MCF 10A (cell line): ENCODE measurements at places on chromosomes 2 and 18. TPM values are rescaled to one million over a fixed set of nuclear protein-coding genes. Genes with fewer than 3 reads are reported as not detected.

C2orf72 gene
- total RNA-seq, result not detected in 2 replicates

COLEC12 gene
- 0.05 TPM in 1 of 2 replicates, not detected in the other for total RNA-seq

TEX44 gene
- total RNA-seq, result not detected in 2 replicates

CDK15 gene
- total RNA-seq, result not detected in 2 replicates

RBMS1 gene
- 65.4 and 66.8 TPM in 2 replicates for total RNA-seq

RAD51AP2 gene
- 0.10 and 0.14 TPM in 2 replicates for total RNA-seq

GKN2 gene
- total RNA-seq, result not detected in 2 replicates
